ENCODE measurements at places on chromosomes 5 and 9. TPM values are rescaled to one million over a fixed set of nuclear protein-coding genes. Genes with fewer than 3 reads are reported as not detected.

KCNV2 gene
- total RNA-seq, result not detected

PAX5 gene
- total RNA-seq, result not detected

C9 gene
- not detected for total RNA-seq

GPR150 gene
- not detected for total RNA-seq

FOXD4 gene
- total RNA-seq, result not detected

PCSK1 gene
- total RNA-seq, result 0.10 TPM

CDC20B gene
- total RNA-seq, result not detected

SIT1 gene
- 1.4 TPM for total RNA-seq

CATSPER3 gene
- total RNA-seq, result 1.5 TPM

IL7R gene
- total RNA-seq, result 3.4 TPM

LHFPL2 gene
- 15.3 TPM for total RNA-seq

SCGB3A2 gene
- total RNA-seq, result not detected

CCDC112 gene
- total RNA-seq, result 13.9 TPM

SLC31A1 gene
- 14.7 TPM for total RNA-seq

PTPRD gene
- total RNA-seq, result not detected

PROB1 gene
- not detected for total RNA-seq

CDH9 gene
- not detected for total RNA-seq

SLC25A46 gene
- 126 TPM for total RNA-seq

PCDHB15 gene
- total RNA-seq, result 2.0 TPM

ACSL6 gene
- total RNA-seq, result 1.1 TPM

NAIP gene
- total RNA-seq, result 3.3 TPM

MUSK gene
- total RNA-seq, result 2.2 TPM

NEUROG1 gene
- total RNA-seq, result not detected
